ENCODE measurements at places on chromosomes 12 and 14.

DNA sequence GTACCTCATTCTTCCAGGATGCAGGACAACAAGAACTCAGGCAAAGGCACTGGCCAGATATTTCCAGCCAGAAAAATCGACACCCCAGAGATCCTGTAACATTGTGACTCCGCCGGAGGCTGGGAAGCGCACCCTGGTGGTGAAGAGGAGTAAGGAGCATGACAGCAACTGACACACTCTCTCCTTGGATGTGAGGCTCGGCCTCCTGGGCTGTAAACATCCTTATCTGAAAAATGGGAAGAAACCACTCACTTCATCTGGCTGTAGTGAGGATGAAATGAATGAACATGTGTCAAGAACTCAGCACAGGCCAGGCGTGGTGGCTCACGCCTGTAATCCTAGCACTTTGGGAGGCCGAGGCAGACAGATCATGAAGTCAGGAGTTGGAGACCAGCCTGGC is 27.5 kb downstream of the TCHP start:
- no peak for DNase-seq

DNA sequence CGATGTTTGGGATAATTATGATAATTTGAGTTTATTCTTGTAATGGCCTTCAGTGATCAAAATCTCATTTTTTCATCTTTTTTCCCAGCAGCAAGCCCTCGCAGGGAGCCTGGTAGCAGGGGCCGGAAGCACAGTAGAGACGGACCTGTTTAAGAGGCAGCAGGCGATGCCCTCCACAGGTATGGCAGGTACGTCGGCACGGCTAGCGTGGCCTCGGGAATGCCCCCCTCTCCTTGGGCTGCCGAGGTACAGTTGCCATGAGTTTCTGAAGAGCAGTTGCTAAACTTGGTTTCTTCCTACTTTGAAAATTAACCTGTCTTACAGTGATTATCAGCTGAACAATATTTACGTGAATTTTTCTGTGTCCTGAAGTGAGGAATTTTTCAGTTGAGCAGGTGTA is 29.9 kb downstream of the EP400 start:
- DNase-seq = no peak

DNA sequence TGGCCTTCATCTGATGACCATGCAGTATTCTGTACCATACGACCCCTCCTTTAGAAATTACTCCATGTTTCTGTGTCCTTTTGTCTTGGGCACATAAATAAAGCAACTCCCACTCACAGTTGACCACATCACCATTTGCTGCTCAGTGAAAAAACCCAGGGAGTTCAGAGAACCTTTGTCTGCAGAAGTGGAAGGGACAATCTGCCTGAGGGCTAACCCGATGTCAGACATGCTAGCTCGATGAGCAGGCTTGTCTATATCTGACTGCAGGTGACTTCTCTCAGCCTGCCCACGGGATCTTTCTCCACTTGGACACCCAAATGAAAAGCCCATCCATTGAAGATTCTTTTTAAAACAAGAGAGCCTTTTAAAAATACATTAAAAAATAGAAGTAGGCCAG is 45.7 kb upstream of the GRIP1 start:
- DNase-seq = no peak

GRCh38 chr14:36097356-36097755 is 79.2 kb downstream of the PTCSC3 start:
- no peak for DNase-seq

GRCh38 chr14:81068176-81068782 is 112.9 kb downstream of the TSHR start:
- no peak for DNase-seq

DNA sequence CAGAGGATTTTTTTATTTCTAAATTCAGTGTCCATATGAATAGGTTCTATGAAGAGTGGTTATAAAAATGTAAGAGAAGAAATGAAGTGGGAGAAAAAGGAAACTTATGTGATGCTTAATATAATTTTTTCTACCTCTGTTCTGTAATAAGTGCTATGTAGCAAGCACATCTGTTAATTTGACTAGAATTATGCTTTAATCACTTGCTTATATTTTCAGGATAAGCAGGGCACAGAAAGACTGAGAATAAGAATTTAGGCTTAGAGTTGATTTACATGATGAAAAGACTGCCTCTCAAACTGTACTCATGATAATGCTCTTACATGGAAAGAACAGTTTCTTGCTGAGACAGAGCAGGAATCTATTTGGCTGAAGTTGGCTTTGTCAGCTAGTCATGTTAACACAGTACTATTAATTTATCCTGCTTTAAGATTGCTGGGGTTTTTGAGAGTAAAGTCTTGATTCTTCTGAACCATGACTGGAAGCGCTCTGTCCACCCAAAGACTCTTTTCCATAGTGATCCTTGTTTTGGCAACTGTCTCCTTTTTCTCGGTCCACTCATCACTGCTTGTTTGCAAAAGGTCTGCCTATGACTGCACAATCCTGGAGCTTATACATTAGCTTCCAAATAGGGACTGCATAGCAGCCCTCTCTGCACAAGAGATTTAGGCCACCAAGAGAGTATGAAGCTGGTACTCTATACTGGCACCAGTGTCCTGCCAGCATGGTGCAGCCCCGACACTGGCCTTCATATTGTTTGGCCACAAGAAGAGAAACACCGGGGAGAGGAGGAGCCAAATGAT is 98.8 kb downstream of the AKAP6 start:
- no peak for DNase-seq

- no peak for DNase-seq
Measured at GRCh38 chr14:97080991-97081390, 283.8 kb downstream of the VRK1 start.

GRCh38 chr12:13241833-13242488 is 45.4 kb downstream of the EMP1 start:
- DNase-seq = no peak

Measured in GM04504 (cell line).